ENCODE measurements at places on chromosomes 6 and 20.
A peak's percentile ranks its signal among the peaks of the same experiment; 100 is the strongest.

GRCh38 chr6:111844921-111845320 is 28.3 kb downstream of the FYN start:
- no peaks in the 10 kb centered on the region for H3K27me3 ChIP-seq
- H3K27ac ChIP-seq, result peak overlapping the region; percentile 42
- H3K4me1 ChIP-seq, result peaks cover 80% of the 10 kb centered on the region
- peaks cover 7% of the 10 kb centered on the region for H3K36me3 ChIP-seq
- H3K4me3 ChIP-seq, result no peak overlapping the region

GRCh38 chr6:71351190-71351589 is 62.6 kb downstream of the OGFRL1 start:
- H3K4me1 ChIP-seq, result no peaks in the 10 kb centered on the region
- no peaks in the 10 kb centered on the region for H3K36me3 ChIP-seq
- H3K4me3 ChIP-seq, result no peak overlapping the region
- no peak for DNase-seq
- H3K27me3 ChIP-seq, result no peaks in the 10 kb centered on the region

GRCh38 chr6:71134929-71135642 is 153.5 kb upstream of the OGFRL1 start:
- H3K36me3 ChIP-seq, result no peaks in the 10 kb centered on the region
- DNase-seq, result no peak
- H3K4me1 ChIP-seq, result no peaks in the 10 kb centered on the region
- no peaks in the 10 kb centered on the region for H3K27me3 ChIP-seq

GRCh38 chr20:16551607-16552006 is 21.6 kb downstream of the KIF16B start:
- H3K36me3 ChIP-seq, result no peaks in the 10 kb centered on the region
- H3K27ac ChIP-seq, result no peak overlapping the region
- H3K4me3 ChIP-seq, result no peak overlapping the region
- no peaks in the 10 kb centered on the region for H3K27me3 ChIP-seq
- H3K4me1 ChIP-seq, result no peaks in the 10 kb centered on the region
- DNase-seq, result no peak

DNA sequence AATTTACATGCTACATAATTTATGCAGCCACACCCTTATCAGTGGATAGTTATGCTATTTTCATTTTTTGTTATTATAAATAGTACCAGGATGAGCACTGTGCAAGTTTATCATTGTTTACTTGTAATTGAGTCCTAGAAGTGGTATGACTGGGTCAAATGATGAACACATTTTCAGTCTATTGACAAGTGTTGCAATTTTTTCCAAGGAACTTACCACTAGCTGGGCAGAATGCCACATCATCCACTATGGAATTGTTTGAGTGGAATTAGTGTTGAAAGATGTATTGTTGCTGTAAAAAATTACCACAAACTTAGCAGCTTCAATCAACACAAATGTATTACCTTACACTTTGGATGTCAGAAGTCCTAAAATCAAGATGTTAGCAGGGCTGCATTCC is 38.1 kb upstream of the OPN5 start:
- no peaks in the 10 kb centered on the region for H3K4me1 ChIP-seq
- H3K27me3 ChIP-seq, result no peaks in the 10 kb centered on the region
- H3K27ac ChIP-seq, result no peak overlapping the region
- no peaks in the 10 kb centered on the region for H3K36me3 ChIP-seq

DNA sequence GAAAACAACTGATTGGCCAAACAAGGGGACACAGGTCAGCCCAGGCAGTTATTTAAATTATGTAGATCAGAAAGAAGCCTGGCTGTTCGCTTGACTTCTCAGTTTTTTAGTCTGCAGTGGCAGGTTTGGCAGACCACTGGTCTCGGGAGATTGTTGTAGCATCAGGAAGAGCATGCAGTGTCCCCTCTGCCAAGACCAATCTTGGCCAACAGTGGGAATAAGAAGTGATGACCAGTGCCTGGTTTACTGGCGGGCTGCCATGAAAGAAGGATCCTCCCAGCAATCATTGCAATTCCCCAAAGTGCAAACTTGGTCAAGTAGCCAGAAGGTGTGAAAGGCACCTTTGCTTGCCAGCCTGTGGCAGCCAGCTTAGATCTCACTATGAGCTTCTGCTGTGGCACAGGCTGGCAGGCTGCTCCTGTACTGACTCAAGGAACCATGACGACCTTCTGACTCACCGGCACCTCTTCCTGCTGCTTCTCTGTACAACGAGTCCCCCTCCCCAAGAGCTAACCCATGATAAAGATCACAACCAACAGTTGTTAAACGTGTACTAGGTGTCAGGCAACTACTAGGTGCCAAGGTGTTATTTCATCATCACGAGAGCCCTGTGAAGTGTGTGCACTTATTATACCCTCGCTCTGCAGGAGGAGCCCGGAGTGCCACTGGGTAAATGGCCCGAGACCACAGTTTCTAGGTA is 76.8 kb upstream of the DUSP22 start:
- H3K27me3 ChIP-seq, result no peaks in the 10 kb centered on the region
- DNase-seq, result peak; percentile 31
- H3K4me3 ChIP-seq, result no peak overlapping the region

DNA sequence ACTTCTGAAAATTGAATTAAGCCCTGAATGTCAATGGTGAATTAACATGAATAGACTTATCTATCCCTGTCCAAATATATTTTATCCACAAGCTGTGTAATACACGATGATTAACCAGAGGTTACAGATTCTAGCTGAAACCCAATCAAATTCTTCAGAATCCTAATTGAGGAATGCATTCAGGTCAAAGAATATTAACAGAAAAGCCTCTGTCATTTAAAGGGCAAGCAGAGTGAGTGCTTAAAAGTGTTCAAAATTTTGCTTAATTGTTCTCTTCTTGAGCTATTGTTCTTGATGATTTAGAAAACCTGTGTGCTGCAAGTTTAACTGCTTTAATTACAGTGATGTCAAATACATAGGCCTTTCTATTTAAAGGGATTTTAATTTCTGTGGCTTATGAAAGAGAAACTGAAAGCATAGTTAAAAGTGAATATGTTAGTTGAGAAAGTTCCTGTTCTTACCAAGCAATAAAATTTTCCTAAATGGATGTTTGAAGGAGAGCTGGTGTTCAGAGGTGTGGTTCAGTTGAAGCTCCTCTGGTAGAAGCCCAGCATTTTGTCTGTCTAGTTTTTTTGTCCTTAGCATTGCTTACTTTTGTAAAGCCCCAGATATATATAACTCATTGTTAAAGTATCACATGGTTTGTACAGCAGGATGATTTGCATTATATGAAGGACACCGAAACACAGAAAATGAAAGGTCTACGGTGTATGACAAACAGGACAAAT is 466.3 kb upstream of the PLCB4 start:
- DNase-seq, result no peak
- H3K27ac ChIP-seq, result no peak overlapping the region
- no peaks in the 10 kb centered on the region for H3K36me3 ChIP-seq
- H3K4me3 ChIP-seq, result peak overlapping the region; percentile 30
- H3K4me1 ChIP-seq, result peaks cover 10% of the 10 kb centered on the region

- no peak overlapping the region for H3K27ac ChIP-seq
- H3K27me3 ChIP-seq, result no peaks in the 10 kb centered on the region
- no peaks in the 10 kb centered on the region for H3K36me3 ChIP-seq
- H3K4me3 ChIP-seq, result no peak overlapping the region
Measured at GRCh38 chr6:21508753-21509152, 84.8 kb upstream of the SOX4 start.

- no peaks in the 10 kb centered on the region for H3K27me3 ChIP-seq
- H3K4me3 ChIP-seq, result no peak overlapping the region
- no peak for DNase-seq
- H3K4me1 ChIP-seq, result no peaks in the 10 kb centered on the region
- H3K36me3 ChIP-seq, result no peaks in the 10 kb centered on the region
Measured at GRCh38 chr6:69456086-69456485, 340.7 kb downstream of the LMBRD1 start.

GRCh38 chr6:39313526-39314272 is 520 bp downstream of the KCNK17 start:
- no peak overlapping the region for H3K4me3 ChIP-seq
- no peaks in the 10 kb centered on the region for H3K36me3 ChIP-seq
- no peaks in the 10 kb centered on the region for H3K4me1 ChIP-seq
- no peaks in the 10 kb centered on the region for H3K27me3 ChIP-seq
- DNase-seq, result no peak
- no peak overlapping the region for H3K27ac ChIP-seq

DNA sequence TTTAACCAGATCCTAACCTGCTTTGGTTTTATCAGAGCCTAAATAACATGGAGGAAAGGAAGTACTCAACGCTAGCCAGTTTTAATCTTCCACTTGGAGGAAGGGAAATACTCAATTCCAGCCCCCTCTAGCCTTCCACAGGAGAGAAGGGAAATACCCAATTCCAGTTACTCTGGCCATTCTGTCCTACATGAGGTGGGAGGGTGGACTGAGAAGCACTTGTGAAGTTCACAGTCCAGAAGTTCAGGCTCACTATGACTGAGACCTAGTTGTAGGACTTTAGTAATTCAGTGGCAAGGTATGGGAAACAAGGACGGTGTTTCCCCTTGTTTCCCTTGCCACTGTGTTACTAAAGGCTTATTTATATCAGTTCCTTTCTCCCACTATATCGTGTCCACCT is 672.0 kb downstream of the RFPL4B start:
- no peaks in the 10 kb centered on the region for H3K4me1 ChIP-seq
- no peak overlapping the region for H3K27ac ChIP-seq
- H3K36me3 ChIP-seq, result no peaks in the 10 kb centered on the region

DNA sequence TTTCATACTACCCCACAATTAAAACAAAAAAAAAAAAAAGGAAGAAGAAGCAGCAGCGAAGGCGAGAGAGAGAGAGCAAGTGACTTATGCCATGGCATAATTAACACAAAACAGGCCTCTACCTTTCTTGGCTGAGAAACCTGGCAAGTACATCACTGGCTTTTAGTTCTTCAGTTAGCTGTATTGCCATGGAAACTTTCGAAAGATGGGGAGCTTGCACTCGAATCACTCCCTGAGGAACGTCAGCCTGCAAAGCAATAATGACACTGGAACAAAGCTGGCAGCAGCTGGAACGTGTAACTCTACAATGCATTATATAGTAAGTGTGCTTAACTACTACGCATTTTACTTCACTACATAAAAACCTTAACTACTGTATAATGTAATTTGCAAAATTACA is 126.1 kb downstream of the ARHGAP18 start:
- no peak overlapping the region for H3K27ac ChIP-seq
- H3K4me3 ChIP-seq, result no peak overlapping the region
- no peak for DNase-seq
- H3K36me3 ChIP-seq, result no peaks in the 10 kb centered on the region
- H3K4me1 ChIP-seq, result peaks cover 12% of the 10 kb centered on the region

- no peak overlapping the region for H3K27ac ChIP-seq
- DNase-seq, result no peak
- H3K36me3 ChIP-seq, result no peaks in the 10 kb centered on the region
Measured at GRCh38 chr6:33962246-33963027, 158.6 kb upstream of the MLN start.

DNA sequence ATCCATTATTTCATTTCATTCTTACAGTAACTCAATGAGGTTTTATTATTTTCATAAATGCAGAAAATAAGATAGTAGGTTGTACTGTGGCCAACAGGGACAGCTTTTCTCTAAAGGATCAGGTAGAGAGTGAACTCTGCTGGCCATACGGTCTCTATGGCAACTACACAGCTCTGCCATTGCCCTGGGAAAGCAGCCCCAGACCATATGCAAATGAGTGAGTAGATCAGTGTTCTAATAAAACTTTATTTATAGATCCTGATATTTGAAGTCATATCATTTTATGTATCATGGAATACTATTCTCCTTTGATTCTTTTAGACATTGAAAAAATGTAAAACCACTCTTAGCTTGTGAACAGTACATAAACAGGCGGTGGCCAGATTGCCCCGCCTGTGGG is 192.5 kb upstream of the RREB1 start:
- no peak overlapping the region for H3K4me3 ChIP-seq
- peaks cover 5% of the 10 kb centered on the region for H3K4me1 ChIP-seq
- H3K36me3 ChIP-seq, result no peaks in the 10 kb centered on the region
- no peak for DNase-seq

DNA sequence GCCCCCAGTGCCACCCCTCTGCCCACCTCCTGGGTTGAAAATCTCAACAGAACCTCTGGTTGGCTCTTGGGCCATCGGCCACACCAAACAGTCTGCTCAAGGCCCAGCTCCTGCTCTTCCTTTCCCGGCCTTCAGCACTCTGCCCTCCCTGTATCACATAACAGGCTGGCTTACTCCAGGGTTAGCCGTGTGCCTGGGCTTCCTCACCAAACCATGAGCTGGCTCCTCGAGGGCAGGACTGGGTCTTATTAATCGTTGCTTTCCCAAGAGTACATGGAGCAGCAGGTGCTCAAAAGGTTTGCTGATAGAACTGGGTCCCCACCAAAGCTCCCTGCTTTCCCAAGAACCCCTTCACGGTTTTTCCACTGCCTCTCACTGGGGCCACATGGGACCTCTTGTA is 12.7 kb upstream of the FAM83C start:
- no peak for DNase-seq
- H3K4me1 ChIP-seq, result no peaks in the 10 kb centered on the region
- H3K4me3 ChIP-seq, result no peak overlapping the region
- H3K27me3 ChIP-seq, result no peaks in the 10 kb centered on the region
- H3K27ac ChIP-seq, result no peak overlapping the region
- H3K36me3 ChIP-seq, result peaks cover 7% of the 10 kb centered on the region

DNA sequence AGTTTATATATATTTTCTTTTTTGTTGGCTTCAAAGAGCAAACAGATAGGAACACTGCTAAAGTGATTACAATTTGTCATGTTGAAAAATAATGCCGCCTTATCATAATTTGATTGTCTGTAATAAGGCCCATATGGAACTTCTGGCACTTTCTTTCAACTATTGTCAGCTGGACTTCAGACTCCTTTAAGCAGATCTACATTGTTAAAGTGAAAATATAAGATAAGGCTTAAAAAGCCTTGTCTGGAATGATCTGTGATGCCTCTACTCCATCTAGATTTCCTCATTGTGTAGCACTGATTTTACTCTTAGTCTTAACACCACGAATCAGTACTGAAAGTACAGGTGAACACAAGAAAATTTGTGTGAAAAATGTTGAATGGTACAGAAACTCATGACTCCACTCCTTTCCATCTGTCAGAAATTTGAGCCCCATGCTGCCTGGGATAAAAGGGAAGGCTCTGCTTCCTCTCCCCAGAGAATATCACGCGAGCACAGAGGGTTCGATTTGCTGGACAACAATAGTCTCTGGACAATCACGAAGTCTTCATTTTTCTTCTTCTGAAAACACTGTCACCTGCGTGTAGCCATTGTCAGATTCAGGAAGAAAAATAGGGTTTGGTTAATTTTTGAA is 56.0 kb downstream of the BCAS1 start:
- H3K4me1 ChIP-seq, result no peaks in the 10 kb centered on the region
- no peaks in the 10 kb centered on the region for H3K36me3 ChIP-seq
- DNase-seq, result no peak
- H3K4me3 ChIP-seq, result no peak overlapping the region
- no peaks in the 10 kb centered on the region for H3K27me3 ChIP-seq
- no peak overlapping the region for H3K27ac ChIP-seq

GRCh38 chr6:128479991-128480390 is 40.4 kb downstream of the PTPRK start:
- H3K36me3 ChIP-seq, result no peaks in the 10 kb centered on the region
- H3K27ac ChIP-seq, result no peak overlapping the region
- H3K27me3 ChIP-seq, result no peaks in the 10 kb centered on the region
- H3K4me3 ChIP-seq, result no peak overlapping the region

GRCh38 chr20:64245746-64246595 is 9.6 kb upstream of the PCMTD2 start:
- H3K36me3 ChIP-seq, result no peaks in the 10 kb centered on the region
- H3K27ac ChIP-seq, result no peak overlapping the region
- H3K4me3 ChIP-seq, result no peak overlapping the region
- no peak for DNase-seq

Measured in Karpas-422 (cell line).